ENCODE measurements at places on chromosomes 3 and 15. TPM values are rescaled to one million over a fixed set of nuclear protein-coding genes. Genes with fewer than 3 reads are reported as not detected.
A peak's percentile ranks its signal among the peaks of the same experiment; 100 is the strongest.

DNA sequence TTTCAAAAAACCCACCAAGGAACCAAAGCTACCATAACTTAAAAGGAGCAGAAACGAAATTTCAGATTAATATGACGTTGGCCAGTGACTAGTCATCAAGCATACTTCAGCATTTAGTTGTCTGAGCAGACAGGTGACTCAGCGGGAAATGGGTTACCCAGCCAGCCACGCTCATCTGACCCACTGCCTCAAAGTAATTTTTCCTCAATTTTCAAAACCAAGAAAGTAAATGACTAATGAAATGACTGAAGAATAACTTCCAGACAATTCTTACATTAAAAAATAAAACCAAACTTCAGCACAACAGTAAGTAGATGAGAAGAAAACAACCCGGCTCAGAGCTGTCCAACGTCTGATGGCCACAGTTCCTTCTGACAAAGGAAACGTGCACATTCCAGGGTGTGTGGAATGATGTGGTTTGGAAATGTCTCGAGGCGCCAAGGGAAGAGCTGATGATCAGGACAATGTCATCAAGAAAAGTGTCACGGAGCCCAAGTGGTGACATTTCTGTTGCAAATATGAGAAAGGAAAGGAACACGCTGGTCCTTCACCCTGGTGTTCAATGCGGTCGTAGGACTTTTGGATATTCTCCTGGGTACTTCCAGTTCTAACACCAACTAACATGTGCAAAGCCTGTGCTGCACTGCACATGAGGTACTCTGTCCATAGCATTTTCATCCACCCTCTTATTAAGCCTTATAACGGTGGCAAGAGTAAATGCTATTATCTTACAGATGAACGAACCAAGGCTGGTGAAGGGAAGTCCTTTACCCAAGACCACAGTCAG lies 79.1 kb downstream of the FOXP1 start:
- no peak for DNase-seq

- DNase-seq = no peak
Measured at GRCh38 chr3:31004025-31004678, 109.7 kb upstream of the GADL1 start.

- no peak for DNase-seq
Measured at GRCh38 chr15:59256482-59256881, 49.8 kb downstream of the LDHAL6B start.

GRCh38 chr3:179046497-179047353 lies 24.9 kb downstream of the ZMAT3 start:
- no peak for DNase-seq

- peak; percentile 42 for DNase-seq
Measured at GRCh38 chr3:32423534-32423933, 31.9 kb downstream of the CMTM7 start.

GRCh38 chr3:40680685-40681657 lies 156.2 kb downstream of the ZNF621 start:
- DNase-seq = peak; percentile 38

SLC6A20 gene
- 3.1 TPM for total RNA-seq

CPLX3 gene
- total RNA-seq = 1.00 TPM

DNA sequence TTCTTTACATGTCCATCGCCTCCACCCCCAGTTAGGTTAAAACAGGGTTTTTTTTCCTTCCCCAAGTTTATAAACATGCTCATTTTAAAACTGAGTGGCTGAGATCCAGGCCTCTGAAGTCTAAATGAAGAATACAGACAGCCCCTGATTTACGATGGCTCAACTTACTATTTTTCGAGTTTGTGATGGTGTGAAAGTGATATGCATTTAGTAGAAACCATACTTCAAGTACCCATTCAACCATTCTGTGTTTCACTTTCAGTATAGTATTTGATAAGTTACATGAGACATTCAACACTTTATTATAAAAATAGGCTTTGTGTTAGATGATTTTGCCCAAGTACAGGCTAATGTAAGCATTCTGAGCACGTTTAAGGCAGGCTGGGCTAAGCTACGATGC lies 30.5 kb upstream of the GNB5 start:
- DNase-seq = no peak

DNA sequence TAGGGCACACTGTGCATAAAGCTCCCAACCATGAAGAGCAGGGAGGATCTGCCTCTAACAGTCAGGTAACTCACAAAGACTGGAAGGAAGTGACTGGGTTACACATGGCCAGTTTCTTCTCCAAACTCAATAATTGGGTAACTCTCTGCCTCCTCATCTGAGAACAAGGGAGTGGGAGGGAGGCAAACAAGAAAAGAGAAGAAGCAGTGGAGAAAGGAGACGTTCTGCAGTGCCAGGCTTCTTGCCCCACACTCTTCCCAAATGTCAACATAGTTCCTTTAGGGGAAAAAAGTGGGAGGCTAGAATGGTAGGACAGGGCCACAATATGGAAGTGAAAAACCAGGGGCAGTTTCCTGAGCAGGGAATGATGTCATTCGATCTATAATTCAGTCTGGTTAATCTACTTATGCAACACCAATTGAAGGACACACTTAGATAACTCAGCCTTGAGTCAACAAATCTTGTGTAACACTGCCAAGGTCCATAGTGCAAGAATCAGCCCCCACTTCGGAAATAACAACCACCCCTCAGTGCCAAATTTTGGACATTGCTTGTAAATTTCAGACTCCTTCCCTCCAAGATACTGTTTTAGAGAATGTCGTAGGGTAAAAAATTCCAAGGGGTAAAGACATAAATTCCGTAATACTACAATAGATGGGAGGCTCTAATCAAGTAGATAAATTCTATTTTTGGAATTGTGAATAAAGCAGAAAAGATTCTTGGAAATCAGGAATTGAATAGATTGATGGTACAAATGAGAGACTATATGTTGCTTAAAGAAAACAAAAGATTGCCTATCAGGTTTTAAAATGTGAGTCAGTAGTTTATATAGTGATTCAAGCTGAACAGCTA lies 143.0 kb downstream of the LPP start:
- no peak for DNase-seq

- no peak for DNase-seq
Measured at GRCh38 chr3:172685331-172686214, 25.3 kb downstream of the NCEH1 start.

DNA sequence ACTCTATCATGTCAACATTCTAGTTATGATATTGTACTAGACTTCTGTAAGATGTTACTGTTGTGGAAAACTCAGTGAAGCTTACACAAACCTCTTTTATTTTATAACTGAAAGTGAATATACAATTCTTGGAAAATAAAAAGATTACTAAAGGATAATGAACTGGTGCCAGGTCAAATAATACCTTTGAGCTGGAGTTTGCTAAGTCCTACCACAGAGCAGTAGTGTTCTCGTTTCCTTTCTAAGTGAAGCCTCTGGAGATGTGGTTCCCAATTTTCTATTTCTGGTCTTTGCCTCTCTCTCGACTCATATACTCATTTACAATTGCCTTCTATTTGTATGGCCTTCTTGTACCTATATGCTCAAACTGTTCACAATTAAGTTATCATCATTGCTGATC lies 942.9 kb downstream of the SQOR start:
- DNase-seq = no peak

DNA sequence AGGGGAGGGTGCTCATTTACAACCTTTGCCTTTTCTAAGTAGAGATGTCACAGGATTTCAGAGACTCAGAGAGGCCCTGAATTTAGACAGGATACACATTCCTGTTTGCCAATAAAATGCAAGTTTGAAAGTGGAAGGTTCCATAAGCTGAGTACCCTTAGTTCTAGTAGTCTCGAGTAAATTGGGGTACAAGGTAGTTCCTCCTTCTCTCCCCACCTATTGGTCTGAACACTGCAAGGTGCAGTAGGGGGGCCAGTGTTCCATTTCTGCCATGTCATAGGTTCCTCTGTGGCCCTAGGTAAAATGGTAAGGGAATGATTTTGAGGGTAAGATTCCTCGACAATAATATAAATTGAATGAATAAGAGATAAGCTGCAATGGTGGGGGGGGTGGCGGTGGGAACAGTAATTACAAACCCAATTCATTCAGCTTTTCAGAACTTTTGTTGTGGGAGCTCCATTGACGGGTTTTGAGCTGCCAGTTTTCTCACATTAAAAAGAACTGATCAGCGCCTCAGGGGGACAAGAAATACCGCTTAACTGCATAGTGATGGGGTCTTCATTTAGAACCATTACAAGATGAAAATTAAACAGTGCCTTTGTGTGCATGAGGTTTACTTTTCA lies 5.9 kb downstream of the SOX2 start:
- no peak for DNase-seq

ESYT3 gene
- total RNA-seq = 10.0 TPM

DNA sequence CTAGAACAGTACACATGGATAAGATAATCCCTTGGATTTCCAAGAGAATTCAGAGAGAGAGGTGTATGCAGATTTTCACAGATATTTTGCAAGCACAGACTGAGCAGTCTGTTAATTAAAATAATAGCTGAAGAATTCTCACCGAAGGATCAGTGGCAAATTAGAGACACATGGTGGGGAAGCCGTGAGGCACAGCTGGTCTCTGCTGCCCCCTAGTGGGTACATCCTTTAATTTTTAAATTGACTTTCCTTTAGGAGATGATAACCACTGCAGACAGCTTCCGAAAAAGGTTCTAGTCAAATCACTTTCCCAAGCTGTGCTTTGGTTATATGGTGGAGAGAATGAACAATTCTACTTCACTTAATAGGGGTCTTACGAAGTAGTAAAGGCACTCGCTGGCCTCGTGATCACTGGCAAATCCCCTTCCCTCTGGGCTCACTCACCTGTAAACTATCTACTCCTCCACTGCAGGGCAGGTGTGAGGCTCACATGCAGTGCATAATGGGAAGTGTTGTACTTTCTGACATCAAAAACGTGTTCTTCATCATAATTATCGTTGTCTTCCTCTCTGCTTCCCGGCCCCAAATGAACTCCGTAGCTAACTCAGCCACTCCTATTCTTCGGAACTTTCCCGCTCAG lies 19.5 kb downstream of the MESD start:
- DNase-seq = peak; percentile 79

SRPRB gene
- total RNA-seq = 21.1 TPM

KNG1 gene
- not detected for total RNA-seq

MRPS11 gene
- total RNA-seq = 20.0 TPM

DNA sequence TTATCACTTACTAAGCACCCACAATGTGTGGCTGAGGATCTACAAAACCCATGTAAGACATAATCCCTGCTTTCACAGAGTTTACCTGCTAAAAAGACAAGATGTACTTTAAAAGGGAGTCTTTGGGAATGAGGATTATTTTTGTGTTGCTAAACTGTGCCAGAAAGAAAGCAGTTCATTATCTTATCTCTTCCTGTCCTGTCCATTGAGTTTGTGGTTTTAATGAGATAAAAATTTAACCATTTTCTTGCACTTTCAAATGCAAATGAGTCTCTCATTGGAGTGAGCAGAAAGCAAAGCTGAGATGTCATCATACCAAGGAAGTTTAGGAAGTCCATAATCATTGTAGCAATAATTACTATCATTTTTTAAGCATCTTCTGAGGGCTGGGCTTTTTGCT lies 231.2 kb upstream of the ADAMTS9 start:
- DNase-seq = no peak

SPTBN5 gene
- total RNA-seq = 1.3 TPM

GRCh38 chr15:66827039-66827697 lies 125.1 kb downstream of the SMAD6 start:
- DNase-seq = no peak

GRCh38 chr3:180534828-180535227 lies 67.1 kb upstream of the TTC14 start:
- DNase-seq = no peak

STRIT1 gene
- total RNA-seq = not detected

DNA sequence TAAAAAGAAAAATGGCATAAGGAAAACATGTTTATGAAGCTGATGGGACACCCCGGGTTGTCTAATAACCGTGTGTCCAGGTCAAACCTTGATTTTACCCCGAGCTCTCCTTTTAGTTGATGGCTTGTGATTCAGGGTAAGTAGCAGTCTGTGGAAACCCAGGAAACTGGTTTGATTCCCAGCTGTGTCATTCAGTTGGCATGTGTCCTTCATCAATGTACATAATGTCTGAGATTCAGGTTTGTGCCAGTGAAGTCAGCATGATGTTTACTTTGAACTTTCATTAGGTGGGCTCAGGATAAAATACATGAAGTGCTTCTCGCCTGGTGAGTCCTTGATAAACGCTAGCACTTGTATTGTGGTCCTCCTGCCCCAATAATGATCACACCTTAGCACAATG lies 4.3 kb upstream of the COPG1 start:
- no peak for DNase-seq

DNA sequence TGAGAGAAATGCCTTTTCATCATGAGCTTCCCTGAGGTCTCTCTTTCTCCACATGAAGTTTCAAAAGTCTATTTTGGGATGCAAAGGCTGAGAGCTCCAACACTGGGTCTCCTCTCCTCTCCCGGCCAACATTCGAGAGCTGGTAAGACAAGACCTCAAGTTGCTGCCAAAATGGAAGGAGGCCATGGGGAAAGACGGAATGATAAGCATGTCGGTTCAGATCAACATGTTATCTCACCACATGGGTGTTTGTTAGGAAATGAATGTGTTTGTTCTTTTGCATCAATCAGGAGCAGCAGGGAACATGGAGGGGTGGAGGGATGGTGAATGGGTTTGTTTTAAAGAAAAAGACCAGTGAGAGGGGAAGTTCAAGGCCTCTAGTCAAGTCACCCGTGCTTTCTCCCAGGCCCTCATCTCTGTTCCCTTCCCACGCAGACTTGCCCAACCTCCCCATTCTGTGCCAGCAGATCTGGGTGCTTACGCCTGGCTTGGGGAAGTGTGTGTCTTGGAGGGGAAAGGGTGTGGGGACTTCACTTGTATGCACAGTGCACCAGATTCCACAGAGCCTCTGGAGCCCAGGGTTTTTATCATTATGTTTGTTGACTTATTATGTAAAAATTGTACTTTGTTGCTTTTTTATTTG lies 23.5 kb upstream of the ATP10A start:
- DNase-seq = no peak

SERF2 gene
- total RNA-seq = 71.6 TPM

DNA sequence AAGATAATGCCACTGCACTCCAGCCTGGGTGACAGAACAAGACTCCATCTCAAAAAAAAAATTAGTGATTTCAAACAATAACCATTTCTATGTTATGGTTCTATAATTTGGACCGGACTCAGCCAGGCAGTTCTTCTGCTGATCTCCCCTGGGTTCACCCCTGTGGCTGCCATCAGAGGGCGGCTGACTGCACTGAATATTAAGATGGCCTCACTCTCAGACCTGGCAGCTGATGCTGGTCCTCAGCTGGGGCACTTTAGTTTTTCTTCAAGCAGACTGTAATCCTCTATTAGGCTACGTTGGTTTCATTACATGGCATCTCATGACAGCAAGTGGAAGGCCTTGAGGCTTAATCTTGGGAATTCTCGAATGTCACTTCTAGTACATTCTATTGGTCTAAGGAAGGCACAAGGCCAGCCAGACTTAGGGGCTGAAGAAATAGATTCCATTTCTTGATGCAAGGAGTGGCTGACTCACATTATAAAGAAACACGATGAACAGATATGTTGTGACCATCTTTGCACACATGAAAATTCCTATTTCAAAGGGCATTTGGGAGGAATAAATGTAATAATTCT lies 12.8 kb downstream of the GALNT15 start:
- DNase-seq = no peak

GRCh38 chr3:161358488-161358887 lies 12.8 kb downstream of the SPTSSB start:
- no peak for DNase-seq

- no peak for DNase-seq
Measured at GRCh38 chr15:46523701-46524100, 888.9 kb downstream of the SQOR start.

- DNase-seq = no peak
Measured at GRCh38 chr3:50633230-50633790, 16.4 kb downstream of the MAPKAPK3 start.

GRCh38 chr3:6860149-6860953 lies 564 bp upstream of the GRM7 start:
- DNase-seq = no peak
